ENCODE measurements at places on chromosomes 2 and 18. TPM values are rescaled to one million over a fixed set of nuclear protein-coding genes. Genes with fewer than 3 reads are reported as not detected.

NEMP2 gene
- 5.4 TPM for total RNA-seq

NEURL3 gene
- not detected for total RNA-seq

CAD gene
- 23.7 TPM for total RNA-seq

HOXD13 gene
- total RNA-seq, result not detected

CHST10 gene
- total RNA-seq, result 26.9 TPM

RAB27B gene
- 17.4 TPM for total RNA-seq

TMEM198 gene
- total RNA-seq, result 13.0 TPM

DNA sequence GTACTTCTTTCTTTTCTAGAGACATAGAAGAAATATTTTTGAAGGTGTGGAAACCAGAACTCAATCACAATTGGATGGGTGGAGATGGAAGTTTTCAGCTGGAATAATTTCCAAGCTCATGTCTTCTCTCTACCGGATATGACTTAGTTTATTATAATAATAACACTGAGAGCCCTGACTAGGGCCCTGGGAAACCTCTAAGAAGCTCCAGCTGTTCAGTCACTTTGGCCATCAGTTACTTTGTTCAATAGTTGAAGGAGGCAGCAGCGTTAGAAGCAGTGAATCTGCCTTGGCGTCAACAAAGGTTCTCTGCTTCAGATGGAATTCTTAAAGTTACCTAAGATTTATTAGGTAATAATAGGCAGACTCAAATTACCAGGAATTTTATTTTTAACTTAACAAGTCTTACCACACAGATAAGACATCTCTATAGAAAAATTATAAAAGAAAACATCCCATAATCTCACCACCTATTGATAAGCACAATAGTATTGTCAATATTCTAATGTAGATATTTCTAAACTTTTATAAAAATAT, 293.8 kb upstream of the CHAC2 start:
- no peak for DNase-seq

DNA sequence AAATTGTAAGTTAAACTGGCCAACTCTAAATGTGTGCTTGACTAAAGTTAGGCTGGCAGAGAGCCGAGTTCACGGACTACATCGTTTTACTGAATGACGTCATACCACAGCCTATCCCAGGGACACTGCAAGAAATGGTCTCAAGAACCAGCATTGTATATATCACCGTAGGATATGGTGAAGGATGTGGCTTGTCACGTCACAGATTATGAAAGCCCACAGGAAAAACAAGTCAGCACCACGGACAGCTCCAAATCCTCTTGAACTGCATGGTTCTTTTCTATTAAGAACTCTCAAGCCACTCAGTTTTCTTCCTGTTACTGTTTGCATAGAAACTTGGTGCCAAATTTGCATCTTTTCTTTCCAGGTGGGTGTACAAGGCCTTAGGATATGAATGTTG, 85.1 kb upstream of the ACAA2 start:
- no peak for DNase-seq

- DNase-seq, result no peak
Observed at GRCh38 chr18:48838921-48839818, 111.6 kb downstream of the SMAD7 start.

GRCh38 chr2:67872481-67872880, 190.3 kb downstream of the C1D start:
- no peak for DNase-seq

- DNase-seq, result no peak
Observed at GRCh38 chr2:28665041-28665704, 86.5 kb upstream of the PPP1CB start.

- DNase-seq, result no peak
Observed at GRCh38 chr2:25074826-25075225, 33.0 kb downstream of the EFR3B start.

GRCh38 chr2:20168048-20168726, 56.7 kb downstream of the SDC1 start:
- no peak for DNase-seq

GRCh38 chr18:64986906-64987495, 763.8 kb upstream of the CDH7 start:
- no peak for DNase-seq

DNA sequence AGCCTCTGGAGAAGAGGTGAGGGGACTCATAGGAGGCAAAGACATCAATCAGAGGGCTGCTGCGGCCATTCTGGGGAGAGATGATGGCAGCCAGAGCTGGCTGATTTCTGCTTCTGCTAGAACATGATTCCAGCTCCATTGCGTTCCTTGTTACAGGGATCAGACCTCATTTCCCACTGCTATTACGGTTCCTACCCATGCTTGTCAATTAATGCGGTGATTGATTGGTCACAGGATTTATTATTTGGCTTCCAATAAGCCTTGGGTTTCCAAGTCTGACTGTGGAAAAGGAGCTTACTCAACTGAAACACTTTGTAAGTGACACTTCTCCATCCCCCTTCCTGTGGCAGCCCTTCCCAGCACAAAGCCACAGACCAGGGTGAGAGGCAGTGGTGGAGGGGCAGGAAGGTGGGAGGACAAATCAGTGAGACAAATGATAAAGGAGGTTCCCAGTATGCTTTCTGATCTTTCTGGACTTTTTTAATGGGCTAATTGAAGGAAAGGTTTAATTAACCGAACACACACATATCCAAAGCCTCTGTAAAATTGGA, 26.8 kb upstream of the CTLA4 start:
- no peak for DNase-seq

- DNase-seq, result no peak
Observed at GRCh38 chr18:43484710-43485109, 207.4 kb upstream of the SYT4 start.

GRCh38 chr2:240433973-240434727, 1.3 kb upstream of the GPC1 start:
- DNase-seq, result no peak

DNA sequence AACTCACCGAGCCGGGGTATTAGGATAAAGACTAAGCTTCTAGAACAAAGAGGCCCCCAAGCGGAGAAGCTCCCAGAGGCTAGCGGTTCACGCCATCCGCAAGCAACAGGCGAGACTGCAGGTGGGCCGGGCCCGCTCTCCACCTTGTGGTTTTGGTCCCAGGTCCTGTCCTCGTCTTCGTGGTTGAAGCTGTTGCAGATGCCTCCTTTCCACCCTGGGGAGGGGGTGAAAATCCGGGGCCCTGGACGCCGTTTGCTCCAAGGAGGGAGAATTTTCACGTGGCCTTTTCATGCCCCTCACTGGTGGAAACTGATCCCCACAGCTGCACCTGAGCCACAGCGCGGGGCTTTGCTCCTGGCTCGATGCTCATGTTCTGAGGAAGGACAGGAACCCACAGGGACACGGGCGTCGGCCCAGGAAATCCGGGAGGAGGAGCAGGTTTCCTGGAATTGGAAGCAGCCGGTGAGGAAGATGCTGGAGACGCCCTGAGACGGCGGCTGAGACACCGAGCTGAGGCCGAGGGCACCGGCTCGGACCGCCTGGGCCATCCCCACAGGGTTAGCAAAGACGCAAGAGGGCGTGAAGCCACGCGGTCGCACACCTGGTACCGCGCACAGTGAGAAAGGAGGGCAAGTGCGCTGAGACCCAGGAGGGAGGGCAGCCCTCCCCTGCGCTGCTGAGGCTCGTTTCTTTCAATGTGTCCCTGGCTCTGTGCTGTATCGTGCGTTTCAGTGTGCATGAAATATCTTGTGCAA, 54.7 kb upstream of the SALL3 start:
- no peak for DNase-seq

DNA sequence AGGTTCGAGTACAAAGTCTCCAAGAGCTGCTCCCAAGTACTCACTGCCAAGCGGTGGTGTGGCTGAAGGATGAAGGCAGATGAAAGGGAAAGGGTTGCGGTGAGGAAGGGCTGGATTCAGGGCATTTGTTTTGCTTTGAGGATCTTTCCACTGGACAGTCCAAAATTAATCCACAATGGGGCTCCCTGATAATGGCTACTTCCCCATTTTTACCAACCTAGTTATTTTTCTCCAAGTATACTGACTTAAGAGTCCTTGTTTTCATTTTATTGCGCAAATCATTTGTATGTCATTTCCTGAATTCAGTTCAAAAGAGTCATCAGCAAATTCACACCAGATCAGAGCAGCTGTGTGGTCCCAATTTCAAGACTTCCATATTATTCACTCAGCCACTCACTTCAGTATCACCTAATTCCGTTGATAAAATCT, 464 bp upstream of the SESTD1 start:
- no peak for DNase-seq

DNA sequence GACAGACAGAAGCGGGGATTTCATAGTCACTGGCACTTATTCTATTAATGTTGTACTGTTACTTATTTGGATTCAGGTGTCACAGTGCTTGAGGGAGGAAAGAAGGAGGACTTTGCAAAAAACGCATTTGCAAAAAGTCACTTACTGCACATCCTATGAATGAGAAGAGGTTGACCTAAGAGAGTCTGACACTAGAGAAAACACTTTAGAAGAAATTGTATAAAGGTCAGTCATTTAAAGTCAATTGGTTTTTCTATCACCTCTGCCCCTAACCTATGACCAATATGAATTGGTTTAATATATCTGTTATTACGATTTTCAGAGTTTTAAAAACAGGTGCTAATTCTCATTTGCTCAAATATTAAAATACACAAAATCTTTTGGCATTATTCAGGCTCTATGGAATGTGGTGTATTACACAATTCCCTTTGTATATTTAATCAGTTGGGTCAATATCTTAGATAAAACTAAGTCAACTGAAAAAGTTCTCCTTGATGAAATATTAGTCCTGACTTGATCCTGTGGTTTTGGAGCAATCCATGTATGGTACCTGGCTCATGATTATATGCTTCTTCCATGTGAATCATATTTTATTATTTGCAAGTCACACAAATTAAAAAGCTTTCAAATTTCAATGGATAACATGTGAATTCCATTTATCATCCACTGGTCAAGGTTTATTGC, 157.4 kb downstream of the CDH2 start:
- no peak for DNase-seq

GRCh38 chr2:24021122-24021998, 11.5 kb downstream of the MFSD2B start:
- no peak for DNase-seq

GRCh38 chr2:38565333-38565732, 37.4 kb downstream of the HNRNPLL start:
- no peak for DNase-seq
